SJSA1 (cell line): ENCODE measurements at places on chromosomes 3 and 15. TPM values are rescaled to one million over a fixed set of nuclear protein-coding genes. Genes with fewer than 3 reads are reported as not detected.

DNA sequence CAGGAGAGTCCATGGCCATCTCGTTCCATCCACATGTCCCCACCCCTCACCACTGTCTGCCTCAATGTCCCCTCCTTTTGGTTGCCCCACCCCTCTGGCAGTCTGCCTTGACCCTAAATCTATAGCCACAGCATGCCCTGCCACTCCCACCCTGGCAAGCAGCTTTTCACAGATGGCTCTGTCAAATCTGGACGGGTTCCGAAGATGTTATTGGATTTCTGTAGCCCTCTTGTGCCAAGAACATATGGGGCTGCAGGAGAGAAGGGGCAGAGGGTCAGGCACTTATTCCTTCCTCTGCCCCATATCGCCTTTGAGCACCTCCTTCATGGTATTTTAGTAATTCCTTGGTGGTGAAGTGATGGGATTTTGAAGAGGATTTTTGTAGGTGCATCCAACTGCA is 57.1 kb downstream of the EPHB1 start:
- DNase-seq: no peak

The CYP8B1 gene
- total RNA-seq: not detected in 2 replicates

DNA sequence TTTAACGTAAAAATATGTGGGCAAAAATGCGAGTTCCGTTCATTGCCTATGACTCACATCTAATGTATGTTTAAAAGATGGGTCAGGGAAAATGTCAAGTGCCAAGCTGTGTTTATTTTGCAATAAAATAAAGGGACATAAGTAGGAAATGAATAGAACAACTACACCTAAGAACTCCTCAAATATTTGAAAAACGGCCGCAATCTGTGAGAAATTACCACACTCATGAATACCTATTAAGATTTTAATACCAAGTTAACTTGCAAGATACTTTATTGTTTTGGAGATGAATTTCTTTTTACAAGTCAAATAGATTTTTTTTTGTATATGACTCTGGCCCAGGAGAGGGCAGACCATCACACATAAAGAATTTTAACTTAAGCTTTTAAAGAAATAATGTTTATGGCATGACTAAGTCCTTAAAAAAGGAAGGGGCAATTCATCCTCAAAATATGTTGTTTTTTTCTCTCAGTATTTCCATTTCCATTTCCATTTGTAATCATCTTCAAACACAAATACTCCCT is 152.7 kb downstream of the SUCNR1 start:
- peak; percentile 94 for DNase-seq

DNA sequence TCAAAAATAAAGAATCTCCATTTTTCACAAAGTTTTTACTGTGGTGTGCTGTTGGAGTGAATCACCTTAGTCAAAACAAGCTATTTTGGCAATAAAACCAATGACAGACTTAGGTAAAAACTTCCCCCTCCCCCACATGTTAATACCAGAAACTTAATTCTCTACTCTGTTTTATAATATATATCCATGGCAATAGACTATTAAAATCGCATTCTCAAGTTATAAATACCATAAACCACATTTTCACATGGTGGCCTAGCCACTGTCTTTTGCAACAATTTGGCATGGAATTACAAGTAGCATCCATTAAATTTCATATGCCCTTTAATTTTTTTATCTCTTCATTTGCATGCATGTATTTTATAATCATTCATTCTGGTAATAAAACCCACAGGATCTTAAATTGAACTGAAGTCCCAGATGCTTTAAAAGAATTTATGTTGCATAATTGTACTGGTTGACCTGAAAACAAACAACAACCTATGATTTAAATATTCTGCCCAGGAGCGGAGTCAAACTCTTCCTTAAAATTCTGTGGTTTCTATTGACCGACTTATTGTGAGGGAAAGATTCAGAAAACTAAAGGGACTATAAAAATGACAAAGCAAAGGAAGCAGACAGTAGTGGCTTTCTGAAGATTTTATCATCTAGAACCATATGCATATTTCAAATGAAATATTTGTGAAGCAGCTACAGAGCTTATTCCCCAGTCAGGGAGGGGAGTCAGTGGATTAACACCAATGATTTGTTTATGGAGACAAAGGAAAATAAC is 229.0 kb upstream of the TBL1XR1 start:
- no peak for DNase-seq

The LINGO1 gene
- not detected in 2 replicates for total RNA-seq

- no peak for DNase-seq
Observed at GRCh38 chr3:95655363-95655986, 1158.9 kb upstream of the EPHA6 start.

- DNase-seq: no peak
Observed at GRCh38 chr3:184227481-184227935, 1.9 kb upstream of the VWA5B2 start.

DNA sequence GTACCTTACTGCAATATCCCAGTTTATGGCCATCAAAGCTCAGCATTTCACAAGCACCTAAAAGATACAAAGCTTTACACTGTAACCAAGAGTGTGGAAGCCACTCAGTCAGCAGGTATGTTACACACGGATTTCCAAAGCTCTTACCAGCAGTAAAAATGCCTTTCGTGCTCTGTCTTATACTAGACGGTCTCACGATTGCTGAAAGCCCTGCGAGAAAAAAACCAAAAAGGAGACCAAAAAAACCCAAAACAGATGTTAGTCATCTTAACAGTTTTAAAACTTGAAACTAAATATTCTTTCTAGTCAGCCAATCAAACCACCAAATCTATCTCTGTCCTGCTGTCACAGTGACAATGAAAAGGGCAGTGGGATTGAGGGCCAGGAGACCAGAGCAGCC is 39.0 kb downstream of the TAMM41 start:
- DNase-seq: no peak

GRCh38 chr3:129018751-129019150 is 17.6 kb downstream of the EFCC1 start:
- DNase-seq: no peak

DNA sequence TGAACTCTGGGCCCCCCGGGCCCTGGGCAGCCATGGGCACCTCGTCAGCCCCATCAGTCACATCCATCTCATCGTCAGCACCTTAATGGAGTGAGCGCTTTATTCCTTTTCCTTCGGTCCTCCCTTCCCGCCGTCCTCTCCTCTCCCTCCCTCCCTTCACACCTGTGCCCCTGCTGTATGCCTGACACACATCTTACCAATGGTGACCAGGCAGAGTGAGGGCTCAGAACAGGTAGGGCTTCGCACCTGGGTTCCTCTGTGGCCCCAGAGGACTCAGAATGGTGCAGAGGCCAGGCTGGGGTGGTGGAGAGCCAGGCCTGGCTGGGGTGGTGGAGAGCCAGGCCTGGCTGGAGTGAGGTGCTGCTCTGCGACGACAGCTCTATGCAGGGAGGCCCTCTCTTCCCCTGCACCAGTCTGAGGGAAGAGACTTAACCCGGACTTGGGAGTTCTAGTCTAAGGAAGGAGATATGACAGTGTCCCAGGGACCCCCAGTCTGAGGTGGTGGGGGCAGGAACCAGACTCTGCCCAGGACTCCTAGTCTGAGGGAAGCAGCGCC is 11.6 kb downstream of the C15orf39 start:
- DNase-seq: no peak

GRCh38 chr15:74955796-74956647 is 550 bp downstream of the RPP25 start:
- DNase-seq: no peak

DNA sequence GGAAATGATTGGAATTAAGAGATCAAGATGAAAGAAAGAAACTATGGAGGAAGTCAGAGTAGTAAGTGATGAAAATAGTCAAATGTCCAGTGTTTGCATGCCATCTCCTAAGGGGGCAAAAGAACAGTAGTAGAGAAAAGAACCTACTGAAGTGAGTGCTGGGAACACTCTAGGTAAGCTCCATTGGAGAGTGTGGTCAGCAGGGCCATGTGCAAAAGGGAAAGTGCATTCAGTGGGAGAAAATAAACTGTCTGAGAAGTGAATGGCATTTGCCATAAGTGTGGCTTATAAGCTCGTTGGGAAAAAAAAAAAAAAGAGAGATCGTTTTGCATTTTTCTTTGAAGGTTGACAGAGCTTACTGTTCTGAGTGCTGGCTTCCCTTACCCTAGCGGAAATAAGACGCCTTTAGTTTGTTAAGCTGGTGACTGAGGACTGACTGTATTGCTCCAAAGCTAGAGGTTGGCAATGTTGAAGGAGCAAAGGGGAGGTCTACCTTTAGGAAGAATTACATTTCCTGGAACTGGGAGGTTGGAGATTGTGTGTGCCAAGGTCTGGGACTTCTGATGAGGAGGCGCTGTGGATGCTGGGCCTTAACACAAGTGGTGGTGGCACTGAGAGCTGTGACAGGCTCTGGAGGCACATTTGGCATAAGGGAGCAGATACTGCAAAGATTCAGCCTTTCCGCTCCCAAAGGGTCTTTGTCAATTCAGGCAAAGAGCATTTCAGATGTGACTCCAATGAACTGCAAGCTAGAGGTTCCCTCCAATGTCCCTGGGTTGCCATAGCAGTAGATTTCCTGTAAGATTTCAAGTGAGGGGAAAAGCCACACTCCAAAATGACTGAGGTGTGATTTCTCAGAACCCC is 287.8 kb upstream of the SATB1 start:
- DNase-seq: no peak

GRCh38 chr3:188976407-188976806 is 195.4 kb upstream of the TPRG1 start:
- no peak for DNase-seq

DNA sequence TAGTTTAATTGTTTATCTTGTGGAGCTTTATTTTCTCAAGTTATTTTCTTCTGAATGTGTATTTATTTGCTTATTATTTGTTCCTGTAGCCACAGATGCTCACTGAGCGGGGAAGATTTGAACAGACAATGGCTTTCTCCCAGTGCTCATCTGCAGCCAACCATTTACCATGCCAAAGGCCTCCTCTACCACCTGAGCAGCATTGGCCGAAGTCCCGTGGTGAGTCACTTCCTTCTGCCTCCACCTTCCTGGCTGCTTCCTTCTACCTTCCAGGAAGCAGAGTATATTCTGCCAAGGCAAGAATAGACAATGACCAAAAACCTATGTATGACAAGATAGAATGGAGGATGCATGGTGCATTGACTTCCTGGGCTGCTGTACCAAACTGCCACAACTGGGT is 443.1 kb downstream of the AGBL1 start:
- DNase-seq: no peak

DNA sequence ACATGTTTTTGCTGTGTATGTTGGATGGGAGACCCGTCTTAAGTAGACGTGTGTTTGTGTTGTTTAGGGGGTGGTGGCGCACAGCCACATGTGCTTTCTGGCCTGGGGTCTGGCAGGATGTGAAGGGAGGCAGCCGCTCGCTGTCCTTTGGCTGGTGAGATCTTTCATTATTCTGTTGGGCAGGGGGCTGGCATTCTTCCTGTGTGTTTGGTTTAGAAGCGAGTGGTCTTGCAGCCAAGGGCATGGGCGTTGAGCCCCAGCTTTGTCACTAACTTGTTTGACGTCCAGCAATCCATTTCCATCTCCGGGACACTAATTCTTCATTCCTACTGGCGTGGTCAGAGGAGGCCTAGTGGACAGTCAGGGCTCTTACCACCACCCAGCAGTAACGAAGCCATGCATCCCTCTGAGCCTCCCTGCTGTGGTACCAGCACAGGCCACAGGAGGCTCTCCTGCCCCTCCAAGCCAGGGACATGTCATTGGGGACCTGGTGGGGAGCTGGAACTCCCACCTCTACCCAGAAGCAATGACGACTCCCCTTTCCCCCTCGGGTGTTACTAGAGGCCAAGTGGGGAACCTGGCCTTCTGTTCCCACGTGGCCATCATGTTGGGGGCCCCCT is 10.7 kb downstream of the THSD4 start:
- DNase-seq: no peak

DNA sequence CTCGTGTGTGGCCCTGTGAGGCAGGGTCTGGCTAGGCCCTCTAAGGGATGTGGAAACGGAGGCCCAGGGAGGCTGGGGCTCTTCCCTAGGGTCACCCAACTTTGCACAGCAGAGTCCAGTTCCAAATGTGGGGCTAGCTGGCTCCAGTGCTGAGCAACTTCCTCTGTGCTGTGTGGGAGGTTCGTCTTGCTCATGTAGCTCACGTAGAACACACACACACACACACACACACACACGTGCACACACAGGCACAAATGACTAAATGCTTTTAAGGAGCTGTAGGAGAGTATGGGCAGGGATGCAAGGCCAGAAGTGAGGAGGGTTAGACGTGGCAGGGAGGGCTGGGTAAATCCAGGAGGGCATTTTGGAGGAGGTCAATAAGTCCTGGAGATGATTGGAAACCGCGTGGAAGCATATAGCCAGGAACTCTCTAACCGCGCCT is 213.8 kb downstream of the RPLP1 start:
- DNase-seq: no peak

- no peak for DNase-seq
Observed at GRCh38 chr3:94137377-94137776, 74.5 kb downstream of the NSUN3 start.

DNA sequence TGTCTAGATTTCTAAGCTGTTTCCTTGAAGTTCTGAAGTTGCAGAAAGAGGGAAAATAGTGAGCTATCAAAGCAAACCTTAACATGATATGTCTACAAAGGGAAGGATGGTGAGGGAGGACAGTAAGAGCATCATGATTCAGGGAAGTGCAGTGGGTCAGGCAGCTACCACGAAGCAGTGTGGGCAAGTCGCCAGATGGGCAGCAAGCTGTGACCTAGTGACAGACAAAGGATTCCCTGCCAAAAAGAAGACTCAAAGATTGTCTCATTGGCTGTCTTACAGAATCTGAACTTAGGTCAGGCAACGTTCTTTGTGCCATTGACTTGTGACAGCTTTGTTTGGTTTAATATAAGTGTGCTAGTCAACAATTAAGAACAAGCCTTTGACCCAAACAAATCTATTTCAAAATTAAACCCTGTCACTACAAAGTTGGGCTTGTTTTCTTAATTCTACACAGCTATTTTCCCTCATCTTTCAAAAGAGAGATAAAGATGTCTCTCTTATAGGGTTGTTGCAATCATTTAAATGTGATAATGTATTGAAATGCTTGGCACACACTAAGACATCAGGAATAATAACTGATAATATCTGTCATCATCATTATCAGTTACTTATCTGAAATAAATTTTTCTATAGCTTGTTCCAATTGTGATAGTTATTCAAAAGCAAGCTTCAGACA is 153.3 kb downstream of the ECT2 start:
- DNase-seq: no peak

DNA sequence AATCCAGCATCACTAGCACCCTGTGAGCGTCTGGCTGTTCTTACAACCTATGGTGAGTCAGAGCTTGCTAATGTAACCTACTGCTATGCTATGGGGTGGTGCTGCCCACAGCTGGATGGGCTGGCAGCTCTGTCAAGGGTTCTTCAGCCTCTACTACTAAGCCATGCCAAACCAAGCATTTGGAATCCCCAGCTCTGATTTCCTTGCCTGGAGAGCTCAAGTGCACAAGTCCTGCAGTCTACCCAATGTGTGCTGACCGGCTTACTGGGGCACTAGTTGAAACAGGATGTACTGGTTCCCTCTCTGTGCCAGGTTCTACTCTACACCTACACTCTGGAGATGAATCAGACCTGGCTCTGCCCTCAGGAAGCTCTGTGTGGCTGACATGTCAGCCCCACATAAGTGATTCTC is 4.2 kb downstream of the TEX264 start:
- no peak for DNase-seq

The DOCK3 gene
- total RNA-seq: 0.09 and 0.29 TPM in 2 replicates

GRCh38 chr3:12868039-12869034 is 27.0 kb upstream of the RPL32 start:
- peak; percentile 51 for DNase-seq
